Daoy (cell line): ENCODE measurements at places on chromosomes 5 and 9. TPM values are rescaled to one million over a fixed set of nuclear protein-coding genes. Genes with fewer than 3 reads are reported as not detected.

- peak; percentile 44 for DNase-seq
These were observed 39.8 kb upstream of the ANGPTL2 start for GRCh38 chr9:127162046-127162863.

DNA sequence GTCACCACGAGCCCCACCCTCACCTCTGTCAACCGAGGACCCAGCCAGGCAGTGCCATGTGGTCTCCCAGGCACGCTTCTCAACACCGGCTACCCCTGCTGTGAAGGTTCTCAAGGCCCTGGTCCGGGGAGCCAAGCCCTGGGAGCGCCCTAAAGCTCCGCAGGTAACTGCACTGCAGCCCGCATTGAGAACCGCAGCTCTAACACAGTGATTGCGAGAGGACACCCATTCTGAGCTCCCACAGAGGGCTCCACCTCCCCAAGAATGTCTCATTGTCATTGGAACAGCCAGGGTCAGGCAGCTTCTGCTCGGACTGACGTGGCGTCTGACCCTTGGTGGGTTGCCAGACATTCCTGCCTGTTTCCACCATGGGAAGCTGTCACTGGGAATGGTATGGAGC is 88.3 kb downstream of the ANKRD33B start:
- no peak for DNase-seq

DNA sequence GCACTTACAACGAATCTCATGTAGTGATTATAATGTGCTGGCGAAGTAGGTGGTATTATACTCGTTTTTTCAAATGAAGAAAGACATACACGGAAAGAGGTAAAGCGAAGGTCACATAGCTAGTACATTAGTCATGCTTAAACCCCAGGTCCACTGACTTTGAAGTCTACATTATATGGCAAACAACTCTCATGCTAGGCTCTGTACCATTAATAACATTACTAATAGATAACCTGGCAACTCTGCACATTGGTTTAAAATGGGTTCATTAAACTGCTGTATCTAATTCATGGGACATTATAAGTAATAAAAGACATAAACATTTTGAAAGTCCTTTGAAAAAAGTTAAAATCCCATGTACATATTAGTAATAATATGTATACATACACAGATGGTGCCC is 21.2 kb downstream of the FYB1 start:
- DNase-seq: peak; percentile 43

- no peak for DNase-seq
These were observed 234.7 kb downstream of the SYK start for GRCh38 chr9:91036356-91036755.

DNA sequence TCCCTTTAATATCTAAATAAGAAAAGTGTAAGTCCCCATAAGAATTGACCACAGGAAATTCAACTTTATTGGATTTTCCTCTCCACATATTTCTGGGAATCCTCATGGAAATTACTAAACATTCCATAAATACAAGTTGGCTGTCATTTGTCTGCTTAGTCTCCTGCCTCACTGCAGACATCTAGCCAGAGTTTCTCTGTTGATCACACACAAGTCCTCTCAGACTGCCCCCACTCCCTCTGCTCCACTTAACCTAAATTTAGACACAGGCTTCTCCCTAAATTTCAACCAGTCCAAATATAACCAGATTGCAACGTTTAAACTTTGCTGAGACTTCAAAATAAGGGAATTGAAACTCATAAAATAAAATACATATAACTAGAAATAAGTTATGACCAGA is 982.1 kb downstream of the DTWD2 start:
- no peak for DNase-seq

GRCh38 chr9:126509718-126510117 is 104.0 kb upstream of the LMX1B start:
- no peak for DNase-seq

DNA sequence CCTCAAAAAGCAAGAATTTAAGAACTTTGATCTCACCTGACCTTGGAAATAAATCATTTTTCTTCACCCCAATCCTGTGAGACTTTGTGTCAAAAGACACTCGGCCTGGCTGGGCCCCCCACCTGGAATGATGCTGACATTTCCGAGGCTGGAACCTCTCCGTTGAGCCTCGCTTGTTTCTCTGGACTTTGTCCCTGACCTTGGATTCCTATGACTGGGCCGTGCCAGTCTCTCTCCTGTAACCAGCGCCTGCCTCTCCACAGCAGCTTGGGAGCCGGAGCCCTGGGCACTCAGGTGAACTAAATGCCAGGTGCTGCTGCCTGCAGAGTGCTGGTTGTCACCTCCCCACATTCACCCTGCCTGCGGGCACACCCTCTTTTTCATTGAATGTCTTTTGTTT is 62.7 kb downstream of the RETREG1 start:
- no peak for DNase-seq

DNA sequence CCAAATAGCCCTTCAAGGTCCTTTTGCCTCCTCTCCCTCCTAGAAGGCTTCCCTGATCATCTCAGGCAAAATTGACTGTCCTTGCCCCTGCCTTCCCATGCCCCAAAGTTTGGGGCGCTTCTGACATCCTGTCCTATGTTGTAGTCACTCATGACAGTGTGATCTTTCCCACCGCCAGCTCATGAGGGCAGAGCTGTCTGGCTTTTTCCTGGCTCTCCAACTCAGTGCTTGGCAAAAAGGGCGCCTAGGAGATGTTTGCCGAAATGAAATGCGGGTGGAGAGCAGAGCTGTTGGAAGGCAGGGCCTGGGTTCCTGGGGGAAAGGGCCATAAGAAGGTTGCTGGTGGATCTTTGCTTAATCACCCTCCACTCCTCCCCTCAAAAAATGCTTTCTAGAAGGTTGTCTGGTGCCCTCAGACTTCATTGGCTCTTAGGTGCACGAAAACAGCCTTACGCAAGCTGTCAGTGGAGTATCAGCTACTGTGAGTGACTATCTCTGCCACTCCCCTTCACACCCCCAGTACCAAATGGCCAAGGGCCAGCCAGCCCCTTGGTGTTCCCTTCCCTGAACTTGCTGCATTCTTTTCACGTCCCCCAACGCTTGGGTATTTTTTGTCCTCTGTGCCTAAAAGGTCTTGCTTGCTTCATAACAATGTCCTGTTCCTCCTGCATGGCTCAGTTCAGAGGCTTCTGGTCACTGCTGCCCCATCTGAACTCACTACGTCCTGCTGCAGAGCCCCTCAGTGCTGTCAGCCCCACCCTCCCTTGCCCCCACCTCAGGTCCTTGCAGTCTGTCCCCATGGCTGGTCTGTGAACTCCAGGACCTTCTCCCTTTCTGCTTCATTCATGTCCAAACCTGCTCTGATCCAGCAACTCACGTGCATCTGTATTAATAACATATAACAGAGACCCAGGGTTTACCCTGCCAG is 2.6 kb upstream of the SLC25A51 start:
- DNase-seq: no peak

DNA sequence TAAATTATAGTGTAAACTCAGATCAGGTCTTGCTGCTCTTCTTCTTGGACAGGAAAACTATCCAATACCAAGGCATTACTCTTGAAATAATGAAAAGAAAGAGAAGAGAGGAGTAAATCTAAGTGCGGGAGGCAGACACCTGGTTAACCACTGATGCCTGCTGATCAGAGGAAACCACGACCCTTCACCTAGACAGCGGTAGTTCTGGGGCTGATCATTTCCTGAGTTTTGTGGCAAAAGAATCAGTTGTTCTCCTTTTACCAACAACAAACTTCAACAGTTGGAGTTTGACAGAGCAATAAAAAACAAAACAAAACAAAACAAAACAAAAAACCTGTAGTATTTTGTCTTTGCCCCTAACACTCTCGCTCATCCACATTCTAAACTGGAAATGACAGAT is 3.0 kb downstream of the RLN1 start:
- DNase-seq: no peak

DNA sequence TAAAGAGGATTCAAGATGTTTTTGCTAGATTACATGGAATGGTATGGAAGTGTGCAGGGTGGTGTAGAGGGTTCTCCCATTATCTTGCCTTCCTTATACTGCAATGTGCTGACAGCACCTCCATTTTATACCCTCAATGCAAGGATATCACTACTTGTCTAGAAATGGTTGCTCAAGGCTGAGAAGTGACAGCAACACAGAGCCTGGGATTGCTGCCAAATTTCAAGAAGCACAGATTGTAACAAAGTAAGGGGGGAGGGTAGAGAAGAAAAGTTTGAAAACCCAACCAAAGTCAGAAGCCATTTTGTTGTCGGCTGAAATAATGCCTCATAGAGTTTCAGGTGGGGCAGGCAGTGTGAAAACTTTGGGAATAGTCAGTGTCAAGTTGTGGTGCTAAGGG is 29.8 kb downstream of the PCDHAC2 start:
- DNase-seq: no peak

DNA sequence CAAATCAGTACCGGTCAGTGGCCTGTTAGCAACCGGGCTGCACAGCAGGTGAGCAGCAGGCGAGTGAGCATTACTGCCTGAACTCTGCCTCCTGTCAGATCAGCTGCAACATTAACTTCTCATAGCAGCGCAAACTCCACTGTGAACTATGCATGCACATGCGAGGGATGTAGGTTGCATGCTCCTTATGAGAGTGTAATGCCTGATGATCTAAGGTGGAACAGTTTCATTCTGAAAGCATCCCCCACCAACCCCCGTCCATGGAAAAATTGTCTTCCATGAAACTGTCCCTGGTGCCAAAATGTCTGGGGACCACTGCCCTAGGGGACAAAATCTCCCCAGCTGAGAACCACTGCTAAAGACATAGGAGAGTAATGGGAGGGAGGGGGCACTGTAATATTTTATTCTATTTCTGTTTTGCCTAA is 51.1 kb downstream of the P4HA2 start:
- no peak for DNase-seq

- peak; percentile 90 for DNase-seq
These were observed 19.3 kb downstream of the SLC6A7 start for GRCh38 chr5:150209099-150209635.

DNA sequence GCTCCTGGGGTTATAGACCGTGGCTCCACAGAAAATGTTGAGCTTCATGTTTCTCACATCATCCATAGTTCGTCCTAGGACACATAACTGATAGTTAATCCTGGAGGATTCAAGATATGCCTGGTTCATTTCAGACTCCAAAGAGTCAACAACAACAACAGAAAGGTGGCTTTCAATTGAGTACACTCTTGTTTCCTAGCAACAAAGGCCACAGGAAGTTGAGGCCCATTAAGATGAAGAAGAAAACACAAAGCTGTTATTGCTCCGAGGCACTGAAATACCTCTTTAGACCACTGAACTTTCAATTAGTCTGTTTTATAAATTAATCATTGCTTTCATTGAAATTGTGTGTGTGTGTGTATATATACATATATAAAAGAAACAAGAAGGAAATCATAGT is 154.5 kb downstream of the YIPF5 start:
- no peak for DNase-seq

DNA sequence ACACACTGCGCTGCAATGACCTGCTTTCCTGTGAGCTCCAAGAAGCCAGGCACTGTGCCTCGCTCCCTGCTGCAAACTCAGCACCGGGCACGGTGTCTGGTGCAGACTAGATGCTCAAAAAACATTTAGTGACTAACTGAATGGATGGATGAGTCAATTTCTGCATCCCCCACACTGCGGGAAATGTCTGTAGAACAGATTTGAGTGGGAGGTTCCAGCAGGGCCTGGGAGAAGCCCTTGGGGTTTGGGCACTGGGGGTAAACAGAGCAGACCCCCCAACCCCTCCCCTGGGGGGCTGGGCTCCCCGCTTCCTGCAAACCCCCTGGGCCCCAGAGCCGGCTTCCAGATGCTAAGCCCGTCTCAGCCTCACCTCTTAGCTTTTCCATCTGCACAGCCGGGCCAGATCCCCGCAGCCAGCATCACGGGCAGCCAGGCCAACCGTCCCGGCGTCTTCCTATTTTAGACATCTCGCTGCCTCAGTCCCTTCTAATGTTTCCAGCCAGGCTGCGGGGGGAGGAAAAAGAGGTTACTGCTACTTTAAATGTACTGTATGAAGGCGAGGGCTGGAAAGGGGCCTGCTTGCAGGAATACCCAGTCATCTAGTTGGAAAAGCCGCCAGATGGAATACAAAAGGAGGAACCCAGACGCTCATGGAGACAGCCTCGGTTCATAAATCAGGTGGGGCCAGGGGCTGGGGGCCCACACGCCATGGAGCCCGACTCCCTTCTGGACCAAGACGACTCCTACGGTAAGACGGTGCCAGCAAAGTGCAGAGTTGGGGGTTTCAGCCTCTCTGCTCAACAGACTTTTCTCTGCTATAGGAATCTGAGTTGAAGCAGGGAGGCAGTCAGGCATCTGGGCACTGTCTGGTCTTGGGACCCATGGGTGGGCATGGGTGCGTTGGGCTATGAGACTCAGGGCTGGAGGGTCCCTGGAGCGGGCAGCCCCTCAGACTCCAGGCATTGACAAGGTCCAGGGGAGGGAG is 67.1 kb upstream of the GGTA1 start:
- DNase-seq: peak; percentile 76

SMIM27 gene
- total RNA-seq: 4.6 and 11.9 TPM in 2 replicates

C5orf34 gene
- total RNA-seq: 15.6 and 17.2 TPM in 2 replicates

FOXD4L4 gene
- total RNA-seq: 0.18 and 0.34 TPM in 2 replicates

SRD5A1 gene
- total RNA-seq: 8.6 and 14.3 TPM in 2 replicates

C1QTNF2 gene
- 2.8 and 3.0 TPM in 2 replicates for total RNA-seq

PCDHA1 gene
- total RNA-seq: 0.42 and 1.2 TPM in 2 replicates

BNC2 gene
- total RNA-seq: 4.2 and 6.7 TPM in 2 replicates

PDCD1LG2 gene
- 6.9 and 11.5 TPM in 2 replicates for total RNA-seq

BTNL9 gene
- 1.6 and 2.5 TPM in 2 replicates for total RNA-seq

RGS7BP gene
- 0.09 TPM in 1 of 2 replicates, not detected in the other for total RNA-seq
